ENCODE measurements at places on chromosomes 4 and X. TPM values are rescaled to one million over a fixed set of nuclear protein-coding genes. Genes with fewer than 3 reads are reported as not detected.

The GSX2 gene
- not detected for total RNA-seq

The FAM184B gene
- not detected for total RNA-seq

The CCNB3 gene
- total RNA-seq, result 0.13 TPM

The NUDT10 gene
- total RNA-seq, result under 0.01 TPM

The BEX5 gene
- total RNA-seq, result 0.90 TPM

The KCND1 gene
- total RNA-seq, result 0.25 TPM

The ENPEP gene
- under 0.01 TPM for total RNA-seq

The HERC5 gene
- 3.4 TPM for total RNA-seq

Data from dermis microvascular lymphatic vessel endothelial cell (primary cell).